ENCODE measurements at places on chromosomes 6 and 20.
A peak's percentile ranks its signal among the peaks of the same experiment; 100 is the strongest.

- DNase-seq: no peak
Observed at GRCh38 chr6:166351715-166352285, 9.5 kb upstream of the SFT2D1 start.

GRCh38 chr6:83314693-83315092 is 116.2 kb downstream of the ME1 start:
- no peak for DNase-seq

- no peak for DNase-seq
Observed at GRCh38 chr20:41604002-41604401, 14.2 kb downstream of the CHD6 start.

DNA sequence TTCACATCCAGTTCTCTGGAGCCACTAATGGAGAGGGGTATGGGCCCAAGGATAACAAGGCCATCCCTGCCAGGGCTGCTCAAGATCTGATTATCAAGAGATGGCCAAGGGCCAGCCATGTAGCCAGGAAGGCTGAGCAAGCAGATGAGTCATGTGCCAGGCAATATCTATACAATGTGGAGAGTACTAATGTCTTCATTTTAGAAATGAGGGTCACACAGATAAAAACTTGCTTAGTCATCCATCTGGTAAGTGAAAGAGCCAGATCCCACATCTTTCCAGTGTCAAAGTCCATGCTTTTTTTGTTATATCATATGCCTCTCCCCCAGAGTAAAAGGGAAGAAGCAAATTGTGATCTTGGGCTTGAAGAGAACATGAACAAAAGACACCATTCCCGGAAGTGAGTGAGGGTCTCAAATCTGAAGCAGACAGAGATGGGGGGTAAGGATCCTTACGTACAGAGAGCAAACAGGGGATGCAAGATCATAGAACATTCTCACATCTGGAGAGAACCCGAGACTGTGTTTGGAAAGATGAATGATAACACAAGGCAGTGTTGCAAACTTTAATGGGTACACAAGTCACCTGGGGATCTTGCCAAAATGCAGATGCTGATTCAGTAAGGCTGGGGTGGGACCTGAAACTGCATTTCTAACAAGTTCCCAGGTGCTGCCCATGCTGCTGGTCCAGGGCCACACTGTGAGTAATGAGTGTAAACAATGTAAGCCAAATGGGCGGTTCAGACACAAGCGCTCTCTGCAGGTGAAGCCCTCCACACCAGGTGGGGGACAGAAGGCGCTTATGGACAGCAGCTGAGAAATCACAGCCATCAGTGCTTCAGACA is 20.0 kb upstream of the GSTA3 start:
- DNase-seq: no peak

DNA sequence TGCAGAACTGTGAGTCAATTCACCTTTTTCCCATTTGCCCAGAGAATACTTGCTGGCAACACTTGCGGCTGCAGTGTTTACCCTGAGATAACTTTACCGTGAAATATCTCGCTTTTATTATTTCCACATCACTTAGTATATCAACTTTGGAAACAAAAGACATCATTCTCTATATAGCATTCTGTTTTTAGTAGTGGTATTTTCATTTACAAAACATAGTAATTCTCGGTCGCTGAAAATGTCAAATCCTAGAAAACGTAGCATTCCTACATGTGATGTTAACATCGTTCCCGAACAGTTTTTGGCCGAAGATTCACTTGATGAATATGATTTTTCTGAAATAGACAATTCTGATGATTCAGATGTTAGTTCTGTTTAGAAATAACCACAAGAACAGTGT is 52.0 kb downstream of the NHLRC1 start:
- no peak for DNase-seq

DNA sequence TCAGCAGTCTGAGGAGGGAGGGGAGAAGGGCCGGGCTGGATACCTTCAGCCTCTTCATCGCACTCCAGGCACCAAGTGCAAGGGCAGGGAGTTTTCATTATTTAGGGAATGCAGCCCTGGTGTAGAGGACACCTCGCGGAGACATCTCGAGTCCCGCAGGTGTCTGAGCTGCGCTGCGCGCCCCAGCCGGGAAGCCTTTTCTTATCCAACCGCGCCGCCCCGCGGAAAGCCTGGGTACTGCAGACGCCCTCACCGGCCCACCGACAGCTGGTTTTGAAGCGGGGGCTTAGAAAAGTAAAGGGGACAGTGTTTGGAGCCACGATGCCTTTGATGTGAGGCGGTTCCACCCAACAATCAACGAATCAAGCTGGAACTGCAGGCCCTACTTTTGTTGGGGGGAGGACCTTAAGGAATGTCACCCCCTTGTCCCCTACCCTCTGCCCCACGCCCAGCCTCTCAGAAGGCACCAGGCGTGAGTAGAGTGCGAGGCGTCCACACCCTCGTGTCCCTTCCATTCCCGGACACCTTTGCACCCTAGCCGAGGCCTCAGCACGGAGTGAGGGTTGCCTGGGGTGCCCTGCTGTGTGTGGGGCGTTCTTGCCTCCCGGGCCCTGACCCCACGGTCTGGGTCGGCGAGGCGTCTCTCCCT is 8.6 kb downstream of the NKX2-2 start:
- peak; percentile 58 for DNase-seq

- no peak for DNase-seq
Observed at GRCh38 chr6:150622941-150623874, 23.5 kb downstream of the PLEKHG1 start.

GRCh38 chr6:24078200-24078599 is 47.8 kb upstream of the NRSN1 start:
- DNase-seq: peak; percentile 1

GRCh38 chr6:37257634-37258404 is at the start of the genes TBC1D22B and TMEM217:
Gene TBC1D22B, plus strand, starts transcription at chr6:37257772. Its CDS starts 146 bp downstream, at chr6:37257918.
Gene TMEM217, minus strand, starts transcription at chr6:37258144. Its CDS starts 39,114 bp downstream, at chr6:37219030.
- peak; percentile 84 for DNase-seq

GRCh38 chr6:138296786-138297185 is 78.5 kb upstream of the PBOV1 start:
- DNase-seq: no peak

GRCh38 chr6:20877008-20877937 is 343.0 kb downstream of the CDKAL1 start:
- no peak for DNase-seq

- DNase-seq: no peak
Observed at GRCh38 chr6:158894193-158894592, 75.0 kb upstream of the EZR start.

DNA sequence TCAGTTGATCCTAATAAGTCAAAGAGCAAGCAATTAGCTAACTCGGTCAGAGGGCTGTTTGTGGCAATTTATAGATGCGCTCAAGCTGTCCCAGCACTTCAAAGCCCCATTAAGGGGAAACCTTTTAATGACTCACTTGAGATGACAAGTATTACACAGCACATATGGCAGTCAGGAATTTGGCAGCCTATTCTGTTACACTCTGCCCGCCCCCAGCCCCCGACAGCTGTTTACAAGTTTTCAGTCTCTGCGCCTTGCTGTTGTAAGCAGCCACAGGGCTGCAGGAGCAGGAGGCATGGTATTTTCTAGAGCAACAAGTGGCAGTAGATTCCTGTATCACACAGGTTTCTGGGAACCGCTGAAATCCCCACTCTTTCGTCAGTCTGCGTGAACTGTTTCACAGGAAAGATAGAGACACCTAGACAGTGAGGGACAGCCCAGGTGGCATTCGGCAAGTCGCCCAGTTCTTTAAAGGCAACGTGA is 263.0 kb downstream of the FOXC1 start:
- no peak for DNase-seq

DNA sequence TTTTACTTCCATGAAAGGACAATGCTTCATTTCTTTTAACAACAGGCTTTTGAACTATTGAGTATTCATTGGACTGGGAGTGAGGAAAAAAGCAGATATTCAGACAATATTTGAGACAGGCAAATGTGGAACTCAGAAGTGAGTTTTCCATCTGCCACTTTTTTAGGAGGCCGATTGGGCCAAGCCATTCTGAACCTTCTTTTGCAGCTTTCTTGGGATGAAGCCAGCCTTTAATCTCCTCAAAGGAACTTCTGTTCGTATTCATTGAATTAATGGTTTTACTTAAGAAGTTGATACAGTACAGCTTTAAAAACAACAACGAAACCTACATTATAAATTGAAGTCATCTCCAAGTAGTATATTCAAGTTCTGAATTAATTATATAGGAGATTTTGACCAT is 187.1 kb upstream of the RNF217 start:
- DNase-seq: no peak

GRCh38 chr6:22279427-22279826 is 17.4 kb downstream of the PRL start:
- DNase-seq: no peak

- no peak for DNase-seq
Observed at GRCh38 chr20:18288749-18289267, 481 bp downstream of the ZNF133 start.

- no peak for DNase-seq
Observed at GRCh38 chr20:64112691-64113443, 5.5 kb upstream of the NPBWR2 start.

GRCh38 chr6:35510916-35511561 is 1.7 kb downstream of the TULP1 start:
- DNase-seq: no peak

- DNase-seq: peak; percentile 69
Observed at GRCh38 chr6:26537160-26537845, 863 bp upstream of the HMGN4 start.

DNA sequence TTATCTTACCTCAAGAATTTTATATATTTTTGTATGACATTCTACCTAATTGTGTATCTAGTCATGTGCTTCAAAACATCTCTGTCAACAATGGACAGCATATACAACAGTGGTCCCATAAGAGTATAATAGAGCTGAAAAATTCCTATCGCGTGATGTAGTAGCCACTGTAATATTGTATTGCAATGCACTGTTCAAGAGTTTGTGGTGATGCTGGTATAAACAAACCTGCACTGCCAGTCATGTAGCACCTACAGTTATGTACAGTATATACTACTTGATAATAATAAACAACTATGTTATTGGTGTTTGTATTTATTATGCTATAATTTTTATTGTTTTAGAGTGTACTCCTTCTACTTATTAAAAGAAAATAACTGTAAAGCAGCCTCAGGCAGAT is 672.7 kb downstream of the CD109 start:
- no peak for DNase-seq

DNA sequence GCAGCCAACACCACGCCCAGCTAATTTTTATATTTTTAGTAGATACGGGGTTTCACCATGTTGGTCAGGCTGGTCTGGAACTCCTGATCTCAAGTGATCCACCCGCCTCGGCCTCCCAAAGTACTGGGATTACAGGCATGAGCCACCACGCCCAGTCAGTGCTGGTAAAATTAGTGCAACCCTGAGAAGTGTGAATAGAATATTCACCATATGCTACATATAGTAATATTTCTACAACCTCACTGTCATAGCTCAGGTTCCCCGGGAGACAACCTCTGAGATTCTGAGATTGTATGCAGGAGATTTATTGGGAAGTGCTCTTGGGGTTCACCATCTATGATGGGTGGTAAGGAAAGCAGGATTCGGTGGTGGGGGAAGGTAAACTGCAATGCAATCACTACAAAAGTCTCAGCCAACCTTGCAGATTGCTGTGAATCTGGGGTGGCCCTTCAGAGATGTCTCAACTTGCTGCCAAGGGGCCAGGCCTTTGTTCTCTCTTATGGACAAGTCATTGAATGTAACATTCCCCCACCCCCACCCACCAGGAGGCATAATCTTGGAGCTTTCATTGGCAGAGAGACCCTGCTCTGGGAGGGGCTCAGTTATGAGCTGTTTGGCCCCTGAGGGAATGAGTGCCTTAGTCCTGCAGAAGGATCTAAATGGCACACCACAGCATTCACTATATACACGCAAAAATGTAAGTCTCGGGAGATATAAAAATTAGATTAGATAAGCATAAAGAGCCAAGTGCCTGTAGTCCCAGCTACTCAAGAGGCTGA is 34.0 kb upstream of the SEC63 start:
- DNase-seq: no peak

DNA sequence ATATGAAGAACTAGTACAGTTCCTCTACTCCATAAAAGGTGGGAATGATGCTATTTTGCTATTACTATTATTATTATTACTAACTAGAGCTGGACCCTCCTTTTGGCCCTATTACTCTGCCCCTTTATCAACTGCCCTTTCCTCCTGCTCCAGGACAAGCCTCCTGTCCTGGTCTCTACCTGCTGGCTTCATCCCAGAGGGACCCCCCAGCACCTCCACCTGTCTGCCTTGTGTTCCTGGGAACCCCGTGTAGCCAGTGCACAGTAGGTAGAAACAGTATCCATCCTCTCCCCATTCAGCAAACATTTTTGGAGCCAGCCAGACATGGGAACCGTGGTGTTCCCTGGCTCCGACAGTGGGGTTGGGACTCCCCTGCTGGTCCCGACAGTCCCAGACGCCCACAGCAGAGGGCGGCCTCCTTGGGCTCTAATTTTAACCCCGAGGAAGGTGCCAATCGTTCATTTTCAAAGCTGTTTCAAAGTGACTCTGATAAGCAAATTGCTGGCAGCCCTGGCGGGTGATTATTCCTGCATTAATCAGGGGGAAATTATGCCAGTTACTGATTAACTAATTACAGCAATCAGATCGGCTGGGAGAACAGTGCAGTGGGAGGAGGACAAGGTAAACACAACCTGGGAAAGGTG is 44.2 kb upstream of the MDGA1 start:
- DNase-seq: peak; percentile 12

- DNase-seq: no peak
Observed at GRCh38 chr6:165119231-165120020, 190.0 kb downstream of the C6orf118 start.

DNA sequence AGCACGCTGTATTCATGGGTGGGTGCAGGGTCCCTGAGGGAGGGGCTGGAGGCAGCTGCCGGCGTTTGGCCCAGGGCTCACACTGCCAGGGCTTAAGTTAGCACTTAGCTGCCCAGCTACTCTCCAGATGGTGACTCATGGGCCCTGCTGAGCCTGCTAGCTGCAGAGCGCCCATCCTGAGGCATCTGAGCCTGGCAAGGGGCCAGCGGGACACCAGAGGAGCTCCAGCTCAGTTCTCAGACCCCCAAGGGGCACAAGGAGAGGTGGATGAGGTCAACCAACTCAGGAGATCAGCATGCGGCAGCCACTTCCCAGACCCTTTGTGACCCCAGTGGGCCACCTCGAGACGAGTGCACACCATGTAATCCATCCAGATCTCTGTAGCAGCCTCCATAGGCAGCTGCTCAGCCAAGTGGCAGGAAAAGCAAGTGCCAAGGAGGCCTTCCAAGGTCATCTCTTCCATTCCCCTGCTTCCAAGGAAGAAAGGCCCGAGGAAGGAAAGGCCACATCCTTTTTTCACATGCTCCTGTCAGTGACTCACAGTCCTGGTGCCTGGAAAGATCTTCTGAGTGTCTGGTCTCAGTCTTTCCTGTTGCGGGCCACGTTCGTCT is 35.3 kb downstream of the FOXP4 start:
- DNase-seq: no peak

Data from caudate nucleus (tissue), 63 donors.